Tibial nerve (tissue), 4 donors: ENCODE measurements at places on chromosomes 13 and 19. TPM values are rescaled to one million over a fixed set of nuclear protein-coding genes. Genes with fewer than 3 reads are reported as not detected.

Gene C1QTNF9
- 5.9 TPM for total RNA-seq

Gene MIR17HG
- total RNA-seq = 2.2 TPM

Gene ZNF667
- 3.6 TPM for total RNA-seq

Gene QPCTL
- 8.8 TPM for total RNA-seq

GRCh38 chr19:17296273-17296672 is 7.0 kb downstream of the ABHD8 start:
- no peak overlapping the region for H3K27ac ChIP-seq
- no peaks in the 10 kb centered on the region for H3K27me3 ChIP-seq
- no peak for DNase-seq
- no peaks in the 10 kb centered on the region for H3K36me3 ChIP-seq
- no peak overlapping the region for H3K4me3 ChIP-seq

Gene NFIX
- total RNA-seq = 55.8 TPM

Gene RFPL4AL1
- not detected for total RNA-seq

GRCh38 chr19:3367628-3368440 is 1.5 kb downstream of the NFIC start:
- no peaks in the 10 kb centered on the region for H3K4me1 ChIP-seq
- no peaks in the 10 kb centered on the region for H3K27me3 ChIP-seq
- H3K36me3 ChIP-seq = no peaks in the 10 kb centered on the region
- no peak for DNase-seq

DNA sequence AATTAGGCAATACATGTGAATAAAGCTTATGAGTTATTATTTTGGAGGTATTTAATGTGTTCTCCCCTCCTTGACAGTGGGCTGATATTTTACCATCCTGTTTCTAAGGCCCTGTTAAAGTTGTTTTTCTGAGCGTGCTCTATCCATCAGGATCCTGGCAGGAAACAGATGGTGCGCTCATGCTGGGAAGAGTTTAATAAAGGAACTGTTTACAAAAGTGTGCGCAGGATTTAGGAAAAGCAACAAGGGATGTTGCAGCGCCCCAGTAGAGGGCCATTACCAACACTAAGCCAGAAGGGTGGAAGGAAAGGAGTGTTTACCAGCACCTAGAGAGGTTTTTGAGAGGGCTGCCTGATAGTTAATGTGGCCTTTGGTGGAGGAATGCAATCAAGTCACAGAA is 374.5 kb downstream of the KCNRG start:
- no peak overlapping the region for H3K4me3 ChIP-seq
- no peak for DNase-seq
- H3K4me1 ChIP-seq = no peaks in the 10 kb centered on the region
- H3K27me3 ChIP-seq = no peaks in the 10 kb centered on the region
- H3K36me3 ChIP-seq = no peaks in the 10 kb centered on the region

GRCh38 chr19:16446108-16446723 is 25.6 kb downstream of the EPS15L1 start:
- peak overlapping the region; percentile 42 for H3K27ac ChIP-seq
- H3K4me3 ChIP-seq = no peak overlapping the region
- H3K27me3 ChIP-seq = no peaks in the 10 kb centered on the region
- no peak for DNase-seq
- H3K36me3 ChIP-seq = no peaks in the 10 kb centered on the region

Gene CCL25
- total RNA-seq = not detected

- H3K4me1 ChIP-seq = peaks cover 12% of the 10 kb centered on the region
- H3K36me3 ChIP-seq = no peaks in the 10 kb centered on the region
- DNase-seq = no peak
- H3K27me3 ChIP-seq = no peaks in the 10 kb centered on the region
- H3K27ac ChIP-seq = no peak overlapping the region
- H3K4me3 ChIP-seq = no peak overlapping the region
Observed at GRCh38 chr19:13778847-13779246, 4.6 kb downstream of the C19orf53 start.

Gene AP1M1
- total RNA-seq = 144 TPM

DNA sequence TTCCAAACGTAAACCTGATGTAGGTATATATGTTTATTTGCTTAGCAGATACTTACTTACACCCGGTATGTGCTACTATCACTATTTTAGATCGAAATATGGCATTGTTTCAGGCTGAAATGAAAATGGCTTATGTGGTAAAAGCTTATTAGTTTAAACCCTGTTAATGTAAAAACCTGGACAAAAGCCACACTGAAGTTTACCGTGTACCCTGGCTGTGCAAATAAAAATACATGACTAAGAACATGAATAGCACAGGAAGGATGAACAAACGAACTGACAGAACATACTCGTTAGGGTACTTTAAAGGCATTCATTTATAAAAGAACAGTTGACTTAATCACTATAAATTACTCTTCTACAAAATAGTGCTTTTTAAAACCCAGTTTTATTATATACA is 6.6 kb downstream of the CLDN10 start:
- H3K4me1 ChIP-seq = no peaks in the 10 kb centered on the region
- no peak for DNase-seq
- H3K27ac ChIP-seq = no peak overlapping the region
- no peak overlapping the region for H3K4me3 ChIP-seq

- DNase-seq = no peak
- H3K4me3 ChIP-seq = peak overlapping the region; percentile 99
- H3K27ac ChIP-seq = no peak overlapping the region
- peaks cover 11% of the 10 kb centered on the region for H3K4me1 ChIP-seq
Observed at GRCh38 chr19:10544753-10545251, 1.1 kb downstream of the ATG4D start.

- no peaks in the 10 kb centered on the region for H3K4me1 ChIP-seq
- H3K36me3 ChIP-seq = no peaks in the 10 kb centered on the region
- no peak overlapping the region for H3K27ac ChIP-seq
- H3K4me3 ChIP-seq = no peak overlapping the region
- no peaks in the 10 kb centered on the region for H3K27me3 ChIP-seq
- DNase-seq = no peak
Observed at GRCh38 chr19:49338023-49338677, 2.9 kb downstream of the CD37 start.

- H3K27me3 ChIP-seq = no peaks in the 10 kb centered on the region
- DNase-seq = no peak
- H3K27ac ChIP-seq = no peak overlapping the region
- no peaks in the 10 kb centered on the region for H3K36me3 ChIP-seq
- H3K4me1 ChIP-seq = no peaks in the 10 kb centered on the region
Observed at GRCh38 chr13:25352230-25352629, 19.5 kb upstream of the ATP8A2 start.

- H3K4me3 ChIP-seq = no peak overlapping the region
- H3K4me1 ChIP-seq = no peaks in the 10 kb centered on the region
- H3K36me3 ChIP-seq = no peaks in the 10 kb centered on the region
- H3K27me3 ChIP-seq = no peaks in the 10 kb centered on the region
- no peak for DNase-seq
Observed at GRCh38 chr13:105272660-105273631, 1262.5 kb downstream of the EFNB2 start.

DNA sequence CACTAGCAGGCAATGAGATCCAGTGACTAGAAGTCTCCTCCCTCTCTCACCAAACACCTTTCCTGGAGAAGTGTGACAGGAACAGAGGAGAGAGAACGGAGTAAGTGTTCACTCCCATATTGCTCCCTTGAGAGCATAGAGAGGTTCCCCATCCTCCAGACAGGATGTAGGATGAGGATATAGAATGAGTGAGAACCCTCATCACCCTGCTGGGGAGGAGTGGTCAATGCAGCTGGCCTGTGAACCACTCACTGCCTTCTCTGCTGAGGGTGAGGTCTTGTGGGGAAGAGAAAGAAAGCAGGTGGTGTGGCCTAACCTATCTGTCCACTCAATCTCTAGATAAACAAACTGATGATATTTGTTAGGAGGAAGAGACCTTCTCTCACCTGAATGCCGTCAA is 386.6 kb downstream of the PCDH20 start:
- no peak overlapping the region for H3K27ac ChIP-seq
- H3K4me3 ChIP-seq = no peak overlapping the region
- H3K27me3 ChIP-seq = no peaks in the 10 kb centered on the region
- DNase-seq = no peak
- no peaks in the 10 kb centered on the region for H3K36me3 ChIP-seq

Gene MCF2L
- total RNA-seq = 82.6 TPM

DNA sequence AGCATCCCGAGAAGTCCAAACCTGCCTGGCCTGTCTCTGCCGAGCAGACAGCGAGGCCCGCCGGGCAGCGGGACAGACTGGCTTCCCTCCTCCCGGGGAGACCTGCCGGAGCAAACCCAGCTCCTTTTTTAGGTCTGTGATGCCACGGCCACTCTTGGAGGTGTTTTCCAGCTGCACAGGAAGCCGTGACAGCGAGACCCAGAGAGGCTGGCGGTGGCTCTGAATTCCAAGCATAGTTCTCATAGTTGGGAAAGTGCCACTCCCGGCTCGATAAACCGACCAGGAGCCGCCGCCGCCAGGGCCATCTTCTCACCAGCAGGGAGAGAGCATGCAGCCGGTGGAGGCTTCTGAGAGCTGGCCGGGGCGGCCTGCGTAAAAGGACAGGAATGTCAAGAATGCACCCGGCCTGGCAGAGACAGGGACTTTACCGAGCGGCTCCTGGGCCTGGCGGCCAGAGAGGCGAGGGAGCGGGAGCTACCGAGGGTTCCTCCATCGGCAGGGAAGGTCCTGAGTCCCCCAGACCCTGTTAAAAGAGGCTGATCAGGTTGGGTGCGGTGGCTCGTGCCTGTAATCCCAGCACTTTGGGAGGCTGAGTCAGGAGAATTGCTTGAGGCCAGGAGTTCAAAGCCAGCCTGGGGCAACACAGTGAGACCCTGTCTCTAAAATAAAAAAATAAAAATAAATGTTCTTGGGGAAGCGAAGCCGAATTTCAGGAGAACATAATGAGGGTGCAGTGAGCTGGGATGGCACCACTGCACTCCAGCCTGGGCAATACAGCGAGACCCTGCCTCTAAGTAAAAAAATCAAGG is 64.9 kb downstream of the GADD45B start:
- peaks cover 70% of the 10 kb centered on the region for H3K4me1 ChIP-seq
- peak; percentile 78 for DNase-seq
- peak overlapping the region; percentile 95 for H3K27ac ChIP-seq
- no peak overlapping the region for H3K4me3 ChIP-seq

Gene WDR83
- total RNA-seq = 15.9 TPM

GRCh38 chr13:50740052-50740741 is 103.3 kb downstream of the DLEU7 start:
- H3K27ac ChIP-seq = no peak overlapping the region
- H3K27me3 ChIP-seq = no peaks in the 10 kb centered on the region
- H3K4me3 ChIP-seq = no peak overlapping the region
- DNase-seq = no peak
- peaks cover 9% of the 10 kb centered on the region for H3K4me1 ChIP-seq
